ENCODE measurements at places on chromosomes 7 and 10.
A peak's percentile ranks its signal among the peaks of the same experiment; 100 is the strongest.

- DNase-seq, result no peak
Observed at GRCh38 chr10:12728494-12728893, 273.0 kb downstream of the CCDC3 start.

GRCh38 chr7:66642186-66642585 lies 13.5 kb downstream of the KCTD7 start:
- no peak for DNase-seq

GRCh38 chr7:28685242-28685643 lies 272.9 kb downstream of the TRIL start:
- peak; percentile 23 for DNase-seq

- DNase-seq, result no peak
Observed at GRCh38 chr10:27433976-27434375, 70.1 kb upstream of the RAB18 start.

- DNase-seq, result no peak
Observed at GRCh38 chr10:6530211-6530840, 49.8 kb downstream of the PRKCQ start.

- DNase-seq, result no peak
Observed at GRCh38 chr7:117874191-117874700, 1.0 kb upstream of the CTTNBP2 start.

GRCh38 chr7:112649560-112649959 lies 140.6 kb downstream of the TMEM168 start:
- DNase-seq, result no peak

- DNase-seq, result no peak
Observed at GRCh38 chr10:78805176-78805575, 263.6 kb upstream of the ZMIZ1 start.

- DNase-seq, result no peak
Observed at GRCh38 chr10:62000037-62000603, 98.6 kb downstream of the ARID5B start.

GRCh38 chr7:41566581-41566980 lies 136.3 kb downstream of the INHBA start:
- DNase-seq, result no peak
